ENCODE measurements at places on chromosomes 4 and X.

- H3K27ac ChIP-seq = no peak overlapping the region
- H3K27me3 ChIP-seq = no peaks in the 10 kb centered on the region
- no peaks in the 10 kb centered on the region for H3K4me1 ChIP-seq
- no peak overlapping the region for H3K4me3 ChIP-seq
- no peaks in the 10 kb centered on the region for H3K36me3 ChIP-seq
These were observed 306.8 kb downstream of the PDHA2 start for GRCh38 chr4:96146686-96147085.

- H3K4me1 ChIP-seq = peaks cover 8% of the 10 kb centered on the region
- DNase-seq = no peak
- no peaks in the 10 kb centered on the region for H3K27me3 ChIP-seq
- no peak overlapping the region for H3K27ac ChIP-seq
- no peak overlapping the region for H3K4me3 ChIP-seq
These were observed 66.4 kb downstream of the MOSPD2 start for GRCh38 chrX:14939644-14940043.

DNA sequence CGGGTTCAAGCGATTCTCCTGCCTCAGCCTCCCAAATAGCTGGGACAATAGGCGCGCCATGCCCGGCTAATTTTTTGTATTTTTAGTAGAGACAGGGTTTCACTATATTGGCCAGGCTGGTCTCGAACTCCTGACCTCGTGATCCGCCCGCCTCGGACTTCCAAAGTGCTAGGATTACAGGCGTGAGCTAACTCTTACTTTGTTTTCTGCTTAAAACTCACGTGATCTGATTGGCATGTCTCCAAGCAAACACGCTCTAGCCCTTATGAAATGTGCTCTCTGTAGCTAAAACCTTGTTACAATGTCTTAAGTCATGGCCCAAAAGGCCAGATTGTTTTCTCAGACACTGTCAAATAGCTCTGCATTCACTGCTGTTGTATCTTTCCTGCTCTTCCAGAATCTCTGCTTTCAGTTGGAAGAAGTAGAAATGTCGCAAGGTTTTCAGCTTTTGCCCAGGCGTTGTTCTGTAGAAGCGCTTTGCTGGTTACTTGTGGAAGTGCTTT, 39.7 kb upstream of the OGT start:
- no peak for DNase-seq
- H3K27me3 ChIP-seq = no peaks in the 10 kb centered on the region
- no peaks in the 10 kb centered on the region for H3K4me1 ChIP-seq
- H3K27ac ChIP-seq = no peak overlapping the region
- H3K36me3 ChIP-seq = no peaks in the 10 kb centered on the region
- no peak overlapping the region for H3K4me3 ChIP-seq

DNA sequence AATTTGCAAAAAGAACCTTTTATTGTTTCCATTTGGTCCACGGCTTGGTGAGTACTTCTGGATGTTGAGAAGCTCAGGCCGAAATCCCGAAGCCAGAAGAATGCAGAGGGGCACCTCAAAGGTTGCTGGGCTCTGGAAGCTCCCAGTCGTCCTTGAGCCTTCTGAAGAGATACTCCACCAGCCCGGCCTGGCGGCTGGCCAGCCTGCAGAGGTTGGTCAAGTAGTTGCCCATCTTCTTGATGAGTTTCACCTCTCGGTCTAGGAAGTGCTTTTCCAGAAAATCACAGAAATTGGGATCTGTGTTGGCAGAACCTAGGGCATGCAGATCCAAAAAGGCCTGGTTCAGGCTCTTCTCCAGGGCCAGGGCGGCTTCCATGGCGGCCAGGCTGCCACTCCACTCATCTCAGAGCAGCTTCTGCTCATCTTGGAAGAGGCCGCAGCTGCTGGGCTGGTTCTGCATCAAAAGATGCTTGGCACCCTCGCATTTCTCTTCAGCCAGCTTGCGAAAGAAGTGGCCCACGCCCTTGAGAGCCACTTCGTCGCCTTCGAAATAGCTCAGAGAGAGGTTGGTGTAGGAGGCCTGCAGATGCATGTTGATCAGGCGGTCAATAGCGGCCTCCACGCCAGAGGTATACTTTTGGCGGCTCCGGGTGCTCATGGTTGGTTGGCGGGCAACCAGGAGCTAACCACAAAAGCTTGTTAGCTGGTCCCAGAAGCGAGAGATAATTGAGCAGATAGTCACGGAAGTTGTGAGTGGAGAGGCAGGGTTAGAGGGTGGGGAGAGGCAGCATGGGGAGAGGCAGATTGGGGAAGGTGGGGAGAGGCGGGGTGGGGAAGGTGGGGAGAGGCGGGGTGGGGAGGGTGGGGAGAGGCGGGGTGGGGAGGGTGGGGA, 76.5 kb upstream of the TSPAN7 start:
- H3K4me3 ChIP-seq = no peak overlapping the region
- H3K27ac ChIP-seq = no peak overlapping the region
- DNase-seq = no peak
- H3K36me3 ChIP-seq = no peaks in the 10 kb centered on the region

GRCh38 chr4:98908703-98909262, 20.1 kb downstream of the EIF4E start:
- H3K4me1 ChIP-seq = peaks cover 8% of the 10 kb centered on the region
- H3K36me3 ChIP-seq = peaks cover 3% of the 10 kb centered on the region
- H3K27ac ChIP-seq = no peak overlapping the region
- DNase-seq = no peak

GRCh38 chrX:153416781-153417450, 5.6 kb downstream of the ZFP92 start:
- no peaks in the 10 kb centered on the region for H3K4me1 ChIP-seq
- no peaks in the 10 kb centered on the region for H3K27me3 ChIP-seq
- no peak overlapping the region for H3K27ac ChIP-seq

DNA sequence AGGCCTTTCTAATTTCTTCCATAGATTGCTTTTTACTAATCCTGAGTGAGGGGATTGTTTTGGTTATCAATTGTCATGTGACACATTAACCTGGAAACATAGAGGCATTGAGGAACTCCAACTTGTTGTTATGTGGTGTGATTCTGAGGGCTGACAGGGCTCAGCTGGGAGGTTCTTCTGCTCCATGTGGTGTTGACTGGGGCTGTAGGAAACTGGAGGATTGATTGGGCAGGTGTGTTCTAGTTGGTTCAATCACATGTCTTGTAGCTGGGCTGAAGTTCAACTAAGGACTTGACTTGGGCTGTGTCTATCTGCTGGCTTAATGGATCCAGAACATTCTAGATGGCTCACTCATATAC, 10.8 kb upstream of the CRLF2 start:
- H3K27me3 ChIP-seq = no peaks in the 10 kb centered on the region
- no peak for DNase-seq
- no peak overlapping the region for H3K4me3 ChIP-seq
- H3K27ac ChIP-seq = no peak overlapping the region

- DNase-seq = peak; percentile 3
- no peak overlapping the region for H3K27ac ChIP-seq
- H3K4me3 ChIP-seq = no peak overlapping the region
- no peaks in the 10 kb centered on the region for H3K27me3 ChIP-seq
These were observed 38.5 kb upstream of the PRSS48 start for GRCh38 chr4:151238477-151238876.

- peaks cover 7% of the 10 kb centered on the region for H3K36me3 ChIP-seq
- peak overlapping the region; percentile 92 for H3K27ac ChIP-seq
- peaks cover 76% of the 10 kb centered on the region for H3K4me1 ChIP-seq
- DNase-seq = no peak
- H3K4me3 ChIP-seq = no peak overlapping the region
These were observed 37.5 kb downstream of the AFAP1 start for GRCh38 chr4:7902101-7902553.

GRCh38 chr4:153521478-153521877, 55.3 kb downstream of the TMEM131L start:
- no peaks in the 10 kb centered on the region for H3K27me3 ChIP-seq
- H3K4me3 ChIP-seq = no peak overlapping the region
- no peaks in the 10 kb centered on the region for H3K4me1 ChIP-seq
- H3K36me3 ChIP-seq = no peaks in the 10 kb centered on the region

- no peak overlapping the region for H3K27ac ChIP-seq
- DNase-seq = no peak
- peaks cover 15% of the 10 kb centered on the region for H3K4me1 ChIP-seq
- no peak overlapping the region for H3K4me3 ChIP-seq
These were observed 227.7 kb downstream of the LDB2 start for GRCh38 chr4:16670727-16671126.

DNA sequence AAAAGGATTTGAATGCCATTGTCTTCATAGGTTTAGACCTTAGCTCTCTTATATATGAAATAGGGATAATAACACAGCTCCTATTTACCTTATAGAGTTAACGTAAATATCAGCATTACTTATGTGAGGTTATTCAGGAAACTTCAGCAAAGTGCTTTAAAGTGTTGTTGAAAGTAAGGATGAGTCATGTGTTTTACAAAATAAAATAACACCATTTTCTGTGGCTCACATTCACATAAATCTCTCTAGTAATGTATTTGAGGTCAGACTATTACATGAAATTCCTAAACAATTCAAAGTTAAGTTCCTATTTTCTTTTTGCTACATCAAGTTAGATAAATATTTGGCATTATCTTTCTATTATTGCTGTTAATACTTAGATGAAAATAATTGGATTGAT, 2.9 kb downstream of the GNRHR start:
- H3K27me3 ChIP-seq = no peaks in the 10 kb centered on the region
- H3K27ac ChIP-seq = no peak overlapping the region

GRCh38 chrX:17547658-17548057, 172.7 kb downstream of the NHS start:
- H3K4me3 ChIP-seq = no peak overlapping the region
- peak; percentile 90 for DNase-seq
- peaks cover 28% of the 10 kb centered on the region for H3K4me1 ChIP-seq
- H3K27ac ChIP-seq = peak overlapping the region; percentile 47

Measured in astrocyte (in vitro differentiated cells and primary cell).